ENCODE measurements at places on chromosomes 16 and 17.

DNA sequence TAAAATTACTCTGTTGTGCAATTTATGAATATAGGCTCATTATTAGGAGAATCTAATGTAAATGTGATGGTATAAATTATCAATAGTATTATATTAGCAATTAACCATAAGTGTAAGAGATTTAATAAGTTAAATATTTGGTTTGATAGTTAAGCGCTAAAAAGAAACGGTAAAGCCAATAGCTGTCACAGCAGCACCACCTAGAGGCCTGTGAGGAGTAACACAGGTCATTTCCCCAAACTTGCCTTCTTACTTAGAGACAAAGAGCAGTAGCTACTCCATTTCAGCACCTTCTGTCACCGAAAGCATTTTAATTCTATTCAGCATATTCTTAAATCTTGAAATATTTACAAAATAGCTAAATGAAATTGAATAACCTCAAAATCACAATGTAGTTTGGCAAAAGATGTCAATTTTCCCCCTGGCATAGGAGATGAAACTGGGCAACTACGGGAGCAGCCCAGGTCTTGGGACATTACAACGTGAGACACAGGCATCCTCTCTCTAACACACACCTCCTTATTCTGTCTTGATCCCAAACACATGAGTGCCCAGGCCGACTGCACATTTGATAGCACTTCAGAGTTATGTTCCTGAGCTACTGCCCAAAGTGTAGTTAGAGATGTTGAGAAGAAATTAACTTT lies 14.3 kb upstream of the DYNLRB2 start:
- DNase-seq, result peak; percentile 38

DNA sequence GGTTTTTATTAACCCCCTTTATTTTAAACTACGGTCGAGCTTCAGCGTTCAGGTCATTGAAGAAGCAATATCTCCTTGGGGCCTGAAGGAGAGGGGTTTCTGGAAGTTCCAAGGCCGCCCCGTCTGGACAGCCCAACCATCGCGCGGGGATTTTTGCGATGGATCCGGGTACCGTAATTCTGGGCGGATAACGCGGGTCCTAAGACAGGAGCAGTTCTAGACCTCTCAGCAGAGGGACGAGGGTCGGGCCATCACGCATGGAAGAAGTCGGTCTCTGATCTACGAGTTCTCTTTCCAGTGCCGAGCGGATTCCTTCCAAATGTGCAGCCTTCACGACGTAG lies 3.6 kb downstream of the BORCS6 start:
- no peak for DNase-seq

DNA sequence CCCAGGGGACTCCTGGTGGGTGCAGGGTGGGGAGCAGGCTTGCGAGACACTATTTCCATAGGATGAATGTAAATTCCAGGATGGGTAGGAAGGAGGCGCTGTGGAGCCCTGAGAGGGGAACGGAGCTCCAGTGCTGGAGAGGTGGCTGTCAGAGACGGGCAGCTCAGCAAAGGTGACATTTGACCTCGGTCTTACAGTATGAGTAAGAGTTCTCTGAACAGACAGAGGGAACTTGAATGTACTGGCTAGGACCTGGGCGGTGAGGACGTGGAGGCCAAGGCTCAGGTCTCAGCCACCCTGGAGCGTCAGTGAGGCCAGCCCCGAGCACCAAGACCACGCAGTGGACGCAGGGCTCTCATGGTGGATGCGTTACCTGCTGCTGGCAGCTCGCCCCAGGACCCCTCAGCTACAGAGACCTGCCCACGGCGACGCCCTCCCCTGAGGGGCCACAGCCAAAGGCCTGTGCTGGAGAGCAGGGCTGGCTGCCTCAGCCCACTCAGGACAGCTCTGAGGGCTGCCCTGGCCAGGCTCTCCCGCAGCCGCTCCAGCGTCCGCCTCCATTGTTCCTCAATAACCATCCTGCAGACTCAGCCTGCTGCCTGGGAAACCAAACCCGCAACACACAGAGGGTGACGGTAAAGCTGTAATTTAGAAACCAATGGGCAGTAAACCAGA lies 65.9 kb upstream of the TNRC6C start:
- DNase-seq, result peak; percentile 57

DNA sequence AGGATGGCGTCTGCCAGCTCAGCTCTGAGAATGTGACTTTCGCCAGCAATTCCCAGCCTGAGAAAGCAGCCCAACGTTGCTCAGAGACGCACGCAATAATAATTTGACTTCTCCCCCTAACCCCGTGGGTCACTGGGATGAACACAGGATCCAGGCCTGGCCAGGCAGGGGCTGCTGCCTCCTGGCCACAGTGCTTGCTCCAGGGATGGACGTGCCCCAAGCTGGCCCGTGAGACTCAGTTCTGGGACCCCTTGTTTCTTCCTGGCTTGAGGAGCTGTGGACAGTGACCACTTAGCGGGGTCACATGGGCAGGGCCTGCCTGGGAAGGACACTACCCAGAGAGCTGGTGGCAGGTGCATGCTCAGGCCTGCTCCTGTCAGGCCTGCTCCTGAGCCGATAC lies 13.5 kb upstream of the DPEP1 start:
- DNase-seq, result no peak

GRCh38 chr17:20096430-20096829 lies 87.3 kb downstream of the SPECC1 start:
- no peak for DNase-seq

DNA sequence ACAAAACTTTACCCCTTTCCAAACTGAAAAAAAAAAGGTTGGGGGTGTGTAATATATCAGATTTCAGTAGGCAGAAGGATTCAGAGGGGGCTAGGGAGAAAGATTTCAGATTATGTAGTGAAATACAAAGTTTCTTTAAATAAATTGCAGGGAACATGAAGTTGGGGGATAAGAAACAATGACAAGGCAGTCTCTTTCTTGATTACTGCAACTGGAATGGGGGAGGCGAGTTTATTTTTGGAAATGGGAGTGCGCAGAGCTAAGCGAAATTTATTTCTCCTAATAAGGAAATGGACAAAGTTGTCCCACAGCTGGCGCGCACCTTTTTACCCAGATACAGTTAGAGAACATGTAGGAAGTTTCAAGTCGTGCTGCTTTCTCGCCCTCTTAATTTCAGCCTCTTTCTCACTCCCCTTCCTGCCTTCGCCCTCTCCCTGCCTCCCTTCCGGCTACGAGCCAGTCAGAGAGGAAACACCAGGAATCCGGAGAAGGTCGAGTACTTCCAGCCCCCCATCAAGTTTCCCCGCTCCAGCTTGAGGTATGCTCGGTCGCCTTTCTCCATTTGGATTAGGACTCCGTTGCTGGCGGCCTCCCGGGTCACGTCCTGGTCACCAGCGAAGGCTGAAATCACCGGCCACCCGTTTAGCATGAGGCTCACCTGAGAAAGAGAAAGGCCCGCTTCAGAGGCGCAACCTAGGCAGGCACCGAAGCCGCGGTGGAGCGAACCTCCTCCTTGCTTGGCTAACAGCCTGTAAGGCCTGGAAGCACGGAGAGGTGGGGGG lies 2.5 kb downstream of the CBLN1 start:
- no peak for DNase-seq

DNA sequence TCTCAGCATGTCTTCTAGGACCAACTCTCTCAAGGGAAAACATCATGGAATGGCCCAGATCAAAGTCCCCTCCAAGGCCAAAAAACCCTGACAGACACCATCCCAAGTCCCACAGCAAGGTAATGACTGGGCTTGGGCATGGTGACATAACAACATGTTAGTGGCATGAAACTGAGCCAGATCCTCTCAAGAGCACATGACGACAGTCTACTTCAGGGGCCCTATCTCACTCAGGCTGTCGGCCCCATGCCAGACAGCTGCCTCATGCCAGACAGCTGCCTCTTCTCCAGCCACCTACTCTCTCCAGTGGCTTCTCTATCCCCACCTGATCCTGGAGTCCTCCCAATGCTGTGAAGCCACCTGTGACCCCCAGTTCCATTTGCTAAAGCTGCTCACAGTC lies 18.4 kb downstream of the HSD11B2 start:
- no peak for DNase-seq

- DNase-seq, result peak; percentile 80
These were observed 338.5 kb downstream of the PMP22 start for GRCh38 chr17:14926526-14927122.

DNA sequence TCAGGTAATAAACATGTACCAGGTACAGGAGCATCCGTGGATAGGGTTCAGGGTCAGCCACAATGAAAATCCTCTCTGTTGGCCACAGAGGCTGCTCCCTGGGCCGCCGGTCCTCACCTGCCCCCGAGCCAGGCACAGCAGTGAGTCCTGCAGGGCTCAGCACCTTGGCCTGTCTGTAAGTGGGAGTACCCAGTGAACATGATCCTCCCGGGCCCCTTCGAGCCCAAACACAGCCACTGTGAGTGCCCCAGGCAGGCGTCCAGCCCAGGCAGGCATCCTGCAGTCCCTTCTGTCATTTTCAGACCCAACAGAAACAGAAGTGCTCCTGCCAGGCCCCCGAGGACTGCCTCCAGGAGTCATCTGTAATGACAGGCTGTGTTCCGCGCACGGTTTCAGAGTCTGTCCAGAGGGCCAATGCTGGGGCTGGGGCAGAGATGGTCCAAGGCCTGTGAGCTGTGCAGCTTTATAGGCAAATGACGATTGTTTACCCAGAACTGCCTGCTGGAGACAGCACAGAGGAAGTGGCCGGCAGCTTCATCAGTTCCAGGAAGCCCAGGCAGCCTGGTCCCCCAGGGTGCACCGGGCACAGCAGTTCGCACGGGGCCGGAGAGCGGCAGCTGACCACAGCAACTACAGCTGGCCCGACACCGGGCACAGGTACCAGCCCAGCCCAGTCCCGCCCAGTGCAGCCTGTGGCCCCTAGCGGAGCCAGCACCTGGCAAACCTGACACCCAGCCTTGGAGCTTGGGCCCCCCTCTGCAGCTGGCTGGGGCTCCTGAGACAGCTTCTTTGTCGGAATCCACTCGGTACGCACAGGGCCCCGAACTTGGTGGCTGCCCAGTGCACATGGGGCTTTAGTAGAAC lies 13.2 kb downstream of the SLC7A5 start:
- DNase-seq, result no peak

- DNase-seq, result no peak
These were observed 14.5 kb downstream of the SLC38A10 start for GRCh38 chr17:81280571-81280970.

- no peak for DNase-seq
These were observed 30.5 kb downstream of the KSR1 start for GRCh38 chr17:27486741-27487140.

DNA sequence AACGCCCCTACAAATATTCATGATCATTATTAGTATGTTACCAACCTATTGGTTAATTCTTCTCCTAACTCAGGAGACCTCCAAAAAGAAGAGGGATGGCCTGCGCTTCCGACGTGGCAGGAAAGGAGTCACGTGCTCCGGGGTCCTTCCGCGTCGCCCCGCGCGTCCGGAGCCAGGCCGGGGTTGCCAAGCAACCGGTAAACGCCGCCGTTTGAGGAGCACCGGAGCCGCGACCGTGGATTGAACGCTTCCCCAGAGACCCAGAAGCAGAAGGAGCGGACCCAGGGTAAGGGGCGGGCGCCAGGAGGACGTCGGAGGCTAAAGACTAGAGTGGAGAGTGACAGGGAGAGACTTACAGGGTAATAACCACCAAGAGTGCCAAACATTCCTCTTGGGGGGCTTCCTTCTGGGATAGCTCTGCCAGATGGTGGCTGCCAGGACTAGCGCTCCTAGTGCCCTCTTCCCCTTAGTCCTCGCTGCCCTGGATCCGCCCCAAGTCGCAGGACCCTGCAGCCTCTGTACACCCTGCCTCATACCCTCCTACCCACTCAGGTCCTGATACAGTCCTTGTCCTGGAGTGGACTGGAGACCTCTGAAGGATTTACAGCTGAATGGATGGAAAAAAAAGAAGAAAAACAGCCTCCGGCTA lies at the start of gene DNAI2:
Gene DNAI2, plus strand, starts transcription at position 175 of the 649 bp plus-strand sequence. CDS start 7,584 bp downstream, outside the sequence.
- no peak for DNase-seq

DNA sequence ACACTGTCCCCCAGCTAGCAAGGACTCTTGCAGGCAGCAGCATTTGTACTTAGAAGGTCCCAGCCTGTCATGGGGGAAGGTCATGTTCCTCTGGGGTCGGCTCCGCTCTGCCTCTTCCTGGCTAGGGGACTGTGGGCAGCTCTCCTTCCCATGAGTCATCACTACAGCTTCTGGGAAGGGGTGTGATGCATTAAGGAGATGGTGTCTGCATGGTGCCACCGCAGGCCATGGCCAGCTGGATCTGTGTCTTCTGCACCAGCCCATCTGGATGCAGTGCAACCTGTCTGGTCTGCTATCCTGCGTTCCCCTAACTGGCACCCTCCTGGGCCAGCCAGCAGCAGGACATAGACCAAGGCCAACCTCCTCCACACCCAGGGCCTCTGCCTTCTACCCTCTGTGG lies 6.3 kb downstream of the STARD3 start:
- no peak for DNase-seq

- DNase-seq, result no peak
These were observed 1.1 kb downstream of the CEP20 start for GRCh38 chr16:15887283-15887682.

DNA sequence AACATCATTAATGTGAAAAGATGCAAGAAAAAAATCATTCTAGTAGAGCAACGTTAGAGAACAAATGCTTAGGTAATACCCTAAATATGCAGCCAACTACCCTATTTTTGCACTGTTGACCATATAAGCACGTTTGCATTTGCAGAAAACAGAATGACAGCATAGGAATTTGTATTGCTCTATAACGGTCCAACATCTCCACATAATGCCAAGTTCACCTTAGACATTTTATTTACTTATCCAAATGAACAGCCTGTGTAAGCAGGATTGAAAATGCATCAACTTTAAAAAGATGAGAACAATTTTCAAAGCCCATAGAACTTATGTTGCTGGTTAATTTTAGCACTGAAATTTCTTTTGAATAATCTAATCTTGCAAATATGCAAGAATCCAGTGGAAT lies 19.1 kb upstream of the RSL1D1 start:
- DNase-seq, result no peak

GRCh38 chr17:65703891-65704290 lies 142.4 kb upstream of the AXIN2 start:
- no peak for DNase-seq

DNA sequence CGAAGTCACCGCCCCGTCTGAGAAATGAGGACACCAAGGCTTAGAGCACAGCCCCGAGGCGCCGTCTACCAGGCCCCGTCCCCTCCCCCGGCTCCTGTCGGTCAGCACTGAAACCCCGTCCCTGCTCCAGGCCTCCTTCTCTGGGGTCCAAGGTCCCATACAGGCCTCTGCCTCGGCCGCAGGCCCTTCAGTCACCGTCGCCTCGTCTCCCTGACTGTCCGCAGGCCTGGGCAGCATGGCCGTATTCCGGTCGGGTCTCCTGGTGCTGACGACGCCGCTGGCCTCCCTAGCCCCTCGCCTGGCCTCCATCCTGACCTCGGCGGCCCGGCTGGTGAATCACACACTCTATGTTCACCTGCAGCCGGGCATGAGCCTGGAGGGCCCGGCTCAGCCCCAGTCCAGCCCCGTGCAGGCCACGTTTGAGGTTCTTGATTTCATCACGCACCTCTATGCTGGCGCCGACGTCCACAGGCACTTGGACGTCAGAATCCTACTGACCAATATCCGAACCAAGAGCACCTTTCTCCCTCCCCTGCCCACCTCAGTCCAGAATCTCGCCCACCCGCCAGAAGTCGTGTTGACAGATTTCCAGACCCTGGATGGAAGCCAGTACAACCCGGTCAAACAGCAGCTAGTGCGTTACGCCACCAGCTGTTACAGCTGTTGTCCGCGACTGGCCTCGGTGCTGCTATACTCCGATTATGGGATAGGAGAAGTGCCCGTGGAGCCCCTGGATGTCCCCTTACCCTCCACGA lies 617 bp downstream of the COASY start:
- DNase-seq, result peak; percentile 85

- no peak for DNase-seq
These were observed 13.7 kb downstream of the N4BP1 start for GRCh38 chr16:48596326-48596725.

GRCh38 chr16:64977206-64977920 lies 144.5 kb downstream of the CDH11 start:
- no peak for DNase-seq

- no peak for DNase-seq
These were observed 32.1 kb downstream of the DNAH17 start for GRCh38 chr17:78544881-78545755.

All from posterior cingulate gyrus (tissue), 11 donors.